ENCODE measurements at places on chromosomes 3 and 15.

DNA sequence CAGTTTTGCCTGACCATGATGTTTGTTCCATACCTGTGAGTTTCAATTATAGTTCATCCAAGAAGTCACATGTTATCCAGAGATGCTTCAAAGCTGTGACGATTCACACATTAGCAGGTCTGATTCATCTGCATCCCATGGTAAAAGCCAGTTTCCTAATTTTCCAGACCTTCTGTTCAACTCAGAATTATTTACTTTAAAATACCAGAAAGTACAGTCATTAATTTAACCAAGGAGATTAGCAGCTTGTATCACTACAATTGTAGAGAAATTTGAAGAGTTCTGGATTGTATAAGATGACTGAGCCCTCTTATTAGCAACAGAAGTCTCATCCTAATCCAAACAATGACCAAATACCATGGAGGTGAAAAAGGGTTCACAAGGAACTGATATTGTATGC lies 76.1 kb upstream of the THBS1 start:
- DNase-seq, result no peak

GRCh38 chr15:49179433-49180190 lies 9.6 kb downstream of the GALK2 start:
- no peak for DNase-seq

DNA sequence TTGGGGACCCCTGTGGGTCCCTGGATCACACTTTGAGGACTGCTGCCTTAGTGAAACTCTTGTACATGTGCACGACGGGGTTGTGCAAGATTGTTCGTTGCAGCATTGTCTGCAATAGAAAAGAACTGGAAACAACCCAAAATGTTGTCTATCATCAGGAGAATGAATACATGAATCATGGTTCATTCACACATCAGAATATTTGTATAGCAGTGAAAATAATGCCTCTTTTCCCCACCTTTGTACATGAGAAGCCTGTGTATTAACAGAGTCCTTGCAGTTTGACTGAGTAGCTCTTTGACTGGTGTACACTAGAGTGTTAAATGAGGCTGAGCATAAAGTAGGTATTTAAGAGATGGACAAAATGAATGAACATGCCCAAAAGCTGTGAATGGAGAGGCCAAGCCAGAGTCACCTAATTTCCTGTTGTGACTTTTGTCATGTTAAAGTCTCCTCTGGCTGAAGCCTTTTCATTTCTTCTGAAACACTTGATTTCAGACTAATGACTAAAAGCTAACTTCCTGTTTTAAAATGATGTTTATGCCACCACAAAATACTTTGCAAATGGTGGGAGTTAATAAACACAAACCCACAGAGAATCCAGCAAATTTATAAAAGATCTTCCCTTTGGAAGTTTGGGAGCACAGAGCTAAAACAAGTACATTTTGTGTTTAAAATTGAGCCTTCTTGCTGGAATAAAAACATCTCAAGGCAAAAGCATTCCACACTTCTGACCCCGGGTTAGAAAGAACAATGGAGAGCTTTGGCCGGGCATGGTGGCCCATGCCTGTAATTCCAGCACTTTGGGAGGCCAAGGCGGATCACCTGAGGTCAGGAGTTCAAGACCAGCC lies 20.6 kb upstream of the USP3 start:
- no peak for DNase-seq

- DNase-seq, result no peak
These were observed 21.7 kb downstream of the GOLIM4 start for GRCh38 chr3:168073842-168074605.

GRCh38 chr3:42572278-42572677 lies 9.5 kb downstream of the SEC22C start:
- DNase-seq, result no peak

DNA sequence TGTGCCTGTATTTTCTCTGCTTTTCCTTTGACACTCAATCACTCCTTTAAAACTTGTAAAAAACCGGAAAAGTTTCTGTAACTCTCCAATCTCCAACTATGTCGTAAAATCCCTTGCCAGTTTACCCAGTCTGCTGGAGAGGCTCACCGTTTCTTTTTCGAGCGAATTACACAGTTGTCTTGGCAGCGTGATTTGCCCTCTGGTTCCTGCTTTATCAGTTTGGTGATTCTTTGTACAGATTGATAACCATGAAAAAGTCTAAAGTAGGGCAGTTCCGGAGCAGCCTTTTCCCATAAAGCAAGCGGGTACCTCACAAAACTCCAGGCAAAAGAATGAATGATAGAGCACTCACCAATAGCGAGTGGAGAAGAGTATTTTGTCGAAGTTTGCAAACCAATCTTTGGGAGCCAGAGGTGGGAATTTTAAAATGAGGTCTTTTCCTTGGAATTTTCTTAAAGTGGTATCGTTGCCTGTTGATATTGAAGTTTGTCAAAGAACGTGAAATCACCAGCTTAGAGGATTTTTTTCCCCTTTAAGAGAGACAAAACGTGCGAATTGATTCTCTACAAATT lies at the start of gene TTC23:
TTC23 (minus strand) TSS at position 312 of the 572 bp plus-strand sequence. CDS start 20,869 bp downstream, outside the sequence.
- DNase-seq, result no peak

- DNase-seq, result no peak
These were observed 18.6 kb downstream of the NDUFB4 start for GRCh38 chr3:120614765-120615164.

- DNase-seq, result no peak
These were observed 86.2 kb downstream of the GABRB3 start for GRCh38 chr15:26686547-26687187.

- DNase-seq, result no peak
These were observed 41.9 kb downstream of the KY start for GRCh38 chr3:134608771-134609435.

- DNase-seq, result no peak
These were observed 483 bp downstream of the MEX3B start for GRCh38 chr15:82045179-82045891.

- no peak for DNase-seq
These were observed 4.2 kb downstream of the MFGE8 start for GRCh38 chr15:88908697-88909621.

DNA sequence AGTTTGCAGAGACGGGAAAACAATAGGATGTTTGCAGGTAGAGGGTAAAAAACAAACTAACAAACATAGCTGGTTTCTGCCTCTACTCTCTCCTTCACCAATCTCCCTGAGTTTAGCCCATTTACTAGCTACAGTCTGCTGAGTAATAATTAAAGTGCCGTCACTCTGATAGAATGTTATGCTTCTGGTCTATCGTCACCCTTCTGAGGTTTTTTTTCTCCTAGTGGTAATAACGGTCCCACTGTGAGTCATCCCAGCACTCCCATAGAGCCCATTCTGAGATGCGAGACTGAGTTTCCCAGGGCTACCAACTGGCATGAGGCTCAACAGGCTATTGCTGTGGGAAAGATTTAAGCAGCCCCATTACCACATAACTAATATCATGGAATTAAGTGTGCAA lies 56.4 kb downstream of the PLAAT1 start:
- DNase-seq, result no peak

DNA sequence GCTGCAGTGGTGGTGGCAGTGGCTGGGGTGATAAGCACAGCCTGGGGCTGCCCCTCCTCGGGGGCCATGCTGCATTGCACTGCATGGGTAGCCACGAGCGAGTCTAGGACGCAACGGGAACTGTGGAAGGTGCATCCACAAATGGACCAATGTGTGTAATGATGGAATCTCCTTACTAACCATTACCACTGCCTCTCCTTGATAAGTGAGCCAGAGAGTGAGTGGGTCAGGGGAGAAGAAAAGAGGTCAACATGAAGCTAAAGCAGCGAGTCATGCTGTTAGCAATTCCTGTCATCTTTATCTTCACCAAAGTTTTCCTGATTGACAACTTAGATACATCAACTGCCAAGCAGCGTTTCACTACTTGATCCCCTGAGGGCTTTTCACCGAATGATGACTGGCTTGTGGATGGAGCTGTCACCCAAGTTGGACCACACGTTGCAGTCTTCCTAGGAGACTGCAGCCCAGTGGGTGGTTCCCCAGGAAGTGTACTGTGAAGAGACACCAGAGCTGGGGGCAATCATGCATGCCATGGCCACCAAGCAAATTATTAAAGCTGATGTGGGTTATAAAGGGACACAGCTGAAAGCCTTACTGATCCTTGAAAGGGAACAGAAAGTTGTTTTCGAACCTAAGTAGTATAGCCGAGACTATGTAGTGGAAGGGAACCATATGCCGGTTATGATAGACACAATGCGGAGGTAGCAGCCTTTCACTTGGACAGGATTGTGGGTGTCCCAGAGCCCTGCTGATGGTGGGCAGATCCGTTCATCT lies 20.6 kb downstream of the SAMD7 start:
- DNase-seq, result no peak

DNA sequence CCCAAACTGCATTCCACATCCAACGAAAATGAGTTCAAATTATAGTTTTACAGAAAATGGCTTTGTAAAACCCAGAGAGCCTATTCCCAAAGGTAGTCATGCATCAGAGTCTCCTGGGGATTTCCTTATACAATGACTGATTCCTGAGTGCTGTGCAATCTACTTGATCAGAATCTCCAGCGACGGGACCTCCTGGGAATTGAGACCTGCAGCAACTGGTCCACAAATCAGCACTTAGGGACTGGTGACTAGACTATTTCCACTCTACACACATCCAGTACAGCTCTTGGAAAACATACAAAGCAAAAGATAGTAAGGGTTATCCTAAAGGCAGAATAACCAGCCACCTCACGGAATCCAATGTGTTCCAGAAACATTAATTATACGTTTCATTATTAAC lies 871.0 kb upstream of the CFAP20DC start:
- no peak for DNase-seq

GRCh38 chr3:4326868-4327267 lies 23.7 kb downstream of the SETMAR start:
- no peak for DNase-seq

GRCh38 chr3:98361289-98361688 lies 7.6 kb downstream of the OR5K4 start:
- no peak for DNase-seq

- no peak for DNase-seq
These were observed 114.7 kb upstream of the PLCL2 start for GRCh38 chr3:16770021-16770420.

GRCh38 chr3:5298453-5298852 lies 110.9 kb downstream of the EDEM1 start:
- no peak for DNase-seq

DNA sequence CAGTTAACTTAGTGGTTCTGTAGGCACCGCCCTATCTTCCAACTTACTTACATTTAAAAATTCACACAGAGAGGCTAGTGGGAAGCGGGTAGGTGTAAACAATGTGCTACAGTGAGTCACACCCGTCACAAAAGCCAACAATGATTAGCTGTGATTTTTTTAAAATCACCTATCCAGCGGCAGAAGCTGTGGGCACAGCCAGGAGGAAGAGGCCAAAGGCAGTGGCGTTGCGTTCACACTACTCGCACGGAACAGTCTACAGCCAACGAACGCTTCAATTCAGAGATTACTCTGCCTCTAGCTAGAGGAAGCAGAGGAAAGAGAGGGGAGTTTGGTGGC lies 2.5 kb upstream of the NLGN1 start:
- DNase-seq, result no peak

- no peak for DNase-seq
These were observed 376.6 kb downstream of the RSL24D1 start for GRCh38 chr15:54820098-54820497.

DNA sequence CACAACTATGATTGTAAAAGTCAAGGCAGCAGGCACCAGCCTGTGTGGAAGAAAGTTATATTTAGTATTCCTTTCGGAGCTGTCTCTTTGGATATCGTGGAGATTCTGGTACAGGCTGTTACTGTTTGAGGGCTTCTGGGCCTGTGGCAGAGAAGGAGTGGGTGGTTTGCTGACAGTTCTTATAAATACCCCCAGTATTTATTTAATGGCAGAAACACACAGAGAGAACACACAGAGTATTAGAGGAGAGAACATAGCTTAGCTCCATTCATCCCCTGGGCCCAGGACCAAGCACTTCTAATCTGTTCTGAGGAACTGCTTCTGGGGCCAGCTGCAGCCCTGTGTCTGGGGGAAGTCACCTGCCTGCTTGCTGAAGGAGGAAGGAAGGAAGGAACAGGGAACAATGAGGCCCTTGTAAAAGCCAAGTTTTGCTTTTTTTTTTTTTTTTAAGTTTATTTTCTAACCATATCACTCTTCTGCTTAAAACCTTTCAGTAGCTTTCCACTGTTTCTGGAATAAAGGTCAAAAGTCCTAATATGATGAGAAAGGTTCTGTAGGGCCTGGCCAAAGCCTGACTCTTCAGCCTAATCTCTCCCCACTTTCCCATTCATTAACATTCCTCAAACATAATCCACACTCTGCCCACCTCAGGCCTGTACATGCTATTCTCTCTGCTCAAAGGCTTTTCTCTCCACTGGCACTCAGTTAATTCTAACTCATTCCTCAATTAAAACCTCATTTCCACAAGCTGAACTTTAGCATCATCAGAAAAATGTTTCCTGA lies 11.8 kb upstream of the PP2D1 start:
- no peak for DNase-seq

- DNase-seq, result no peak
These were observed 27.8 kb upstream of the LYZL4 start for GRCh38 chr3:42438193-42438592.

DNA sequence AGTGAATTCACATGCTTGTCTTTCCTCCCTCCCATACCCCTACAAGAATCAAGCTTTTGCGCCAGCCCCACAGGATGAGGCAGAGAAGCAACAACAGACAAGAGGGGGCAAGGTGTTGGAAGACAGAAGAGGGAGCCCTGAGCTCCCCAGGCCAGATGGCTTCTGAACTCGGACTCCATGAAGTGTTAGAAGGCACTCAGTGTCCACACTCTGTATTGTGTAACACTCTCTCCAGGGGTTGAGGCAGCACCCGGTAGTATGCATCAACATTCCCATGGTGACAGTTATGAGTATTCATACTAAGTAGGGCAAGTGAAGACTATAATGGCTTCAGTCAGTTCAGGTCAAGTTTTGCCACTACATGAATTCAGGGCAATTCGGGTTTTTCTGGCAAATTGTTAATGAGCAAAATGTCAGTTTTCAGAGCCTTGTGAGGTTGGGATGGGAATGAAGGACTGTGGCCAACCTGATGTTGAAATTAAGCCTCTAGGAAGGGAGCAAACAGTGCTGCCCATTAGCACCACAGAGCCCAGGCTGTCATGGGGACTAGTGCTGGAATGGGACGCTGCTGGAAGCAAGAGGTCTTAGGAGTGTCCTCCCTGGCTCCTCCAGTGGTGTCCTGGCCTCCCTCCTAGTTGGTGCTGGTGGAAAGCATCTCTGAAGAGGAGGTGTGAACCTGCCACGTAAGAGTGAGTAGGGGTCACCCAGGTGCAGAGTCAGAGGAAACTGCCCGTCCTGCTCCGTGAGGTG lies 79.4 kb downstream of the KLF15 start:
- DNase-seq, result no peak

DNA sequence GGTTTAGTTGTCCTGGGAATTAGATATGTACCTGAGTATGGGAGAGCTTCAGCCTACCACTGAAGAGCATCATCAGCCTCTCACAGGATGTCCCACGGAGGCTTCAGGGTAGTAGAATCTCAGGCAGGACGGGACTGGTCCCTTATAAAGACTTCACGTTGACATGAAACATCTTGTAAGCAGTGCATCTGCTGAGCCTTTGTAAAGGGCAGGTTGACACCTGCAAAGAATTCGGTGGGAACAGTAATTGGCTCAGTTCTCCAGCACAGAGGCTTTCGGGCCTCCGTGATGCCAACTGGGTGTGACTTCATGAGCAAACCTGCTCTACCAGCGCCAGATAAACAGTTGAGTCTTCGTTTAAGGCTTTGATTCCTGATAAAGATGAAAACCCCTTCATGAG lies 26.9 kb upstream of the AVEN start:
- no peak for DNase-seq

GRCh38 chr3:127679534-127680145 lies 6.9 kb downstream of the ABTB1 start:
- no peak for DNase-seq

GRCh38 chr3:30775040-30775439 lies 119.4 kb downstream of the GADL1 start:
- DNase-seq, result no peak

- DNase-seq, result no peak
These were observed 229.2 kb upstream of the ZPLD1 start for GRCh38 chr3:102205647-102206046.

All from stimulated activated CD8-positive, alpha-beta memory T cell treated with anti-CD3 and anti-CD28 coated beads, Interleukin-15, amount 100 ng/mL, for 48 hours (primary cell).